Umbilical cord (tissue), 2 donors: ENCODE measurements at places on chromosomes 12 and 14. TPM values are rescaled to one million over a fixed set of nuclear protein-coding genes. Genes with fewer than 3 reads are reported as not detected.

The KRT3 gene
- not detected for total RNA-seq

The EFS gene
- total RNA-seq, result 12.5 TPM

The BLTP3B gene
- total RNA-seq, result 104 TPM

The FBLN5 gene
- 86.9 TPM for total RNA-seq

The BHLHE41 gene
- 7.9 TPM for total RNA-seq

The CLEC9A gene
- 36.4 TPM for total RNA-seq

The SLC10A1 gene
- 2.4 TPM for total RNA-seq

The RAD9B gene
- total RNA-seq, result 0.96 TPM

The TRIM9 gene
- 30.8 TPM for total RNA-seq

The TGM1 gene
- total RNA-seq, result 9.4 TPM

The TMEM132D gene
- 2.6 TPM for total RNA-seq

The PRKAG1 gene
- 52.7 TPM for total RNA-seq

The MFAP5 gene
- 53.0 TPM for total RNA-seq

The CLEC6A gene
- 3.9 TPM for total RNA-seq

The SERPINA10 gene
- 1.2 TPM for total RNA-seq
